ENCODE measurements at places on chromosomes 4 and X. TPM values are rescaled to one million over a fixed set of nuclear protein-coding genes. Genes with fewer than 3 reads are reported as not detected.
A peak's percentile ranks its signal among the peaks of the same experiment; 100 is the strongest.

- no peak for DNase-seq
Observed at GRCh38 chrX:134365904-134366303, 94.1 kb upstream of the HPRT1 start.

DNA sequence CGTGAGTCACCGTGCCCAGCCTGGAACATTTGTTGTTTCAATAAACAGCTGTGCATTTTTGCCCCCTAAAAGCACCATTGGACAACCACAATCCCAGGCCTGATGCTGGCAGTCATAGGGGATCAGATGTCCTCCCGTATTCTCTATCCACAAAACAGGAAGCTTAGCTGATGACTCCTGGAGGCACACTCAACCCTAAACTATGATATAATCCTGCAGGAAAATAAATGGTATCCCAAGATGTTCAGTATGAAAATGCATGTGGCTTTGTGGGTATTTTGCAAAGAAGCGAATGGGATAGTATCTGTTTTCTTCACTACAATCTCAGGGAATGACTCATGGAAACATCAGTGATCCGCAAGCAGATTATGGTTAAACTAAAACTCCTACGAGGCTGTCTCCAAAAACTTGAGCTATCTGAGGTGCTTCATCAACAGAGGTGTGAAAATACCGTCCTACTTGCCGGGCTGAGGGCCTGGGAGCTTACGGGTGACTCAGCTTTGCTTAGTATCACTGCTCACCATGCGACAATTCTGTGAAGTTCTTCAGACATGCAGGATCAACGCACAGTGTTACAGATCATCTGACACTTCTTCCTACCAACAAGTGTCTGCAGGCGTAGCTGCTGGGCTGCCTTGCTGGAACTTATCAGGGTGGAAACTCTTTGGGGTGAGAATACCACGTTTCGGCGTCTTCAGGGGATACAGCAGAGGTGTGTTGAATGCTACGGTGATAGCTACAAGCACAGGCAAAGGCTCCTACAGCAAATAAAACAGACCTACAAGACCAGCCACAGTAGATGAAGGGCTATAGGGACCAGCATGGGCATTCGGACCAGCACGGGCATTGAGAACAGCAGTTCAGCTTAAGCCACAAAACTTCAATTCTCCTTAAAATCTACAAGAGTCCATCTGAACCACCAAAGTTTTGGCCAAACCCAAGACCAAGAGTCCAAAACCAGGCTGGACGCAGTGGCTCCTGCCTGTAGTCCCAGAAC is 148.5 kb downstream of the DHRSX start:
- DNase-seq: no peak

SLC26A1 gene
- total RNA-seq: 0.49 TPM

DNA sequence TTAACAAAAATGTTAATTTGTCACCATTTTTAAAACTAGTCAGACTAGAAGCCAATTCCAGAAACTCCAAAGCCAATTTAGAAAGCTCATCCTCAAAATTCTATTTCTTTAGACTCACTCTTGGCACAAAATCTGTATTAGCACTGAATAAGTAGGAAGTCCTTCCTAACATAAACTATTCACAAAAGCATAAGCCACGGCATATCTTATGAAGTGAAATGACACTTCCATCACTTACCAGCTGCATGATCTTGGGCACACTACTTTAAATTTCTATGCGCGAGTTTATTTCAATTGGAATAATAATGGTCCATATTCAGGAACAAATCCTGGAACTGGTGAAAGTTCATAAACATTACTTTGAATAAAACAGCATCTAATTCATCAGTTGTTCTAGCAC is 1544.0 kb downstream of the TECRL start:
- DNase-seq: no peak

CAPN6 gene
- total RNA-seq: not detected

TBX22 gene
- not detected for total RNA-seq

- no peak for DNase-seq
Observed at GRCh38 chr4:82691431-82691830, 107.2 kb downstream of the SCD5 start.

HMGB2 gene
- total RNA-seq: 292 TPM

DNA sequence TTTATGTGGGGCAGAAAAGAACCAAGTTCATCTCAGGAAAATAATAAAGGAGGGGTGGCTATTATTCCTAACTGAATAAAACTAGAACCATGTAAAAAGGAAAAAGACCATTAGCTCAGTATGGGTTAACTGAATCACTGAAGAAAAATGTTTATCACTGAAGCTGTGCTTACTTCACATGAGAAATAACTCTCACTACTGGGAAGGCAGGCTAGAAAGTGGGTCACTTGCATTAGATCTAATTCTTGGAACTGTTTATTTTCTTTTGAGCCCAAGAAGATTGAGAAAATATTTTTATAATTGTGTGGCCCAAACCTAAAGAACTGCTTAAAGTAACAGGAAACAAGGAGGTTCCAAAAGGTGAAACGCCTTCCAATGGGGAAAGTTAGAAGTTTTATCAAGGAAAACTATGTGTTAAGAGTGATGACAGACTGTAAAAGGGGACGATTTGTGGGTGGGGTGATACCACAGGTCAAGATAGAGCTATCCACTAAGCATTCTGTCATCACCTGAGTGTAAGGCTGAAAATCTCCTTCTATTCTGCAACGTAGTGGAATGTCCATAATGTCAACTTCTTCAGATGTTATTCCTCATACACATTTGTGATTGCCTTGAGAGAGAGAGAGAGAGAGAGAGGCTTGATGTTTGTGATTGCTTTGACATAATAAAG is 1083.5 kb downstream of the PCDH7 start:
- no peak for DNase-seq

RAB40A gene
- 0.15 TPM for total RNA-seq

DNA sequence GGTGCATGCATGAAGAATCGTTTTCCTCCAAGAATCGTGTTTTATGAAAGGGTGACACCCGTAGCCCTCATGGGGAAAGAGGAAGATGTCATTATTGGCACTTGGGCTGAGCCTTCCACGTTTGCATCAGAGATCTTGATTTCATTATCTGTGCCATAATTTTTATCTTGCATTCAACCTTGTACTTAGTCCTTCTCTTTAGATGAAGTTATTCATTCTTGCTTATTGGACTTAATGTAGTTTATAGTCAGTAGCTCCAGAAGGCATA is 66.8 kb downstream of the GAB1 start:
- DNase-seq: no peak

- peak; percentile 4 for DNase-seq
Observed at GRCh38 chr4:141771889-141772830, 135.8 kb downstream of the IL15 start.

GPC3 gene
- total RNA-seq: 0.24 TPM

GRCh38 chr4:128591482-128591881 is 218.0 kb upstream of the JADE1 start:
- DNase-seq: no peak

- no peak for DNase-seq
Observed at GRCh38 chr4:40333921-40334352, 1.2 kb upstream of the CHRNA9 start.

DNA sequence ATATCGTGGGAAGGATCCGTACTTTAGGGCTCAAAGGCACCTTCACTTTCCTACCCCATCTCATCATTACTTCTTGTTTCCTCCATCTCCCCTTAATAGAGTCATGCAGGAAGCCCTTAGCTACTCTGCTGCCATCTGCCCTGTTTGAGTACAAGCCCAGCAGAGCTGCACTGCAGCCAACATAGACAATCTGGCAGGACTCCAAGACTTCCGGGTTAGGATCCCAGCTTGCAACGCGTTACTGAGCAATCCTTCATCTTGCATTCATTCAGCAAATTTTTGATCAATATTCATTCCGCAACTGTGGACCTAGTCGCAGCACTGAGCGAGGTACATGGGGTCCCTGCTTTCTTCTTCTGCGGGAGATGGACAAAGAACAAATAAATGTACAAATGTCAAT is 344.9 kb downstream of the BCOR start:
- no peak for DNase-seq

NDST3 gene
- not detected for total RNA-seq

SSX1 gene
- not detected for total RNA-seq

DNA sequence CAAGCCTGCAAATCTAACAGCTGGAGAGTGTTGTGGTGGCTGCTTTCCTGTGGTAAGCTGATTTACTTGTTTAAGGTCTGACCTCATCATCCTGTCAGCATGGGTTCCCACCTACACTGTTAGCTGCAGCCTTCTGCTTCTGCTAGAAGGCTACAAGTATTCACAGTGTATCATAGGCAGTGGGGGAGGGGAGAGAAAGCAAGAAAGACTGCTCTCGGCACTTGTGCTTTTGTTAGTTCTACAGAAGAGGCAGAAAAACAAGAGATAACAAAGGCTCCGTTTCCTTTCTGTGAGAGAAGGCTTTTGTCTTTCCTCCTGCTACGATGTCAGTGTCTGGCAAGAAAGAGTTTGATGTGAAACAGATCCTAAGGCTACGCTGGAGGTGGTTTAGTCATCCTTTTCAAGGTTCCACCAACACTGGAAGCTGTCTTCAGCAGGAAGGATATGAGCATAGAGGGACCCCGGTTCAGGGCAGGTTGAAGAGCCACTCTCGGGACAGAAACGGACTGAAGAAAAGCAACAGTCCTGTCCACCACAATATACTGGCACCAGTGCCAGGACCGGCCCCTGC is at the start of gene KLHL4:
Gene KLHL4, plus strand, starts transcription at position 232 of the 571 bp plus-strand sequence. Its CDS starts 92 bp downstream, at position 324.
- DNase-seq: no peak

CTAG1A gene
- total RNA-seq: not detected

ODAPH gene
- total RNA-seq: 0.54 TPM

RBM46 gene
- not detected for total RNA-seq

LRP2BP gene
- 0.47 TPM for total RNA-seq

DNA sequence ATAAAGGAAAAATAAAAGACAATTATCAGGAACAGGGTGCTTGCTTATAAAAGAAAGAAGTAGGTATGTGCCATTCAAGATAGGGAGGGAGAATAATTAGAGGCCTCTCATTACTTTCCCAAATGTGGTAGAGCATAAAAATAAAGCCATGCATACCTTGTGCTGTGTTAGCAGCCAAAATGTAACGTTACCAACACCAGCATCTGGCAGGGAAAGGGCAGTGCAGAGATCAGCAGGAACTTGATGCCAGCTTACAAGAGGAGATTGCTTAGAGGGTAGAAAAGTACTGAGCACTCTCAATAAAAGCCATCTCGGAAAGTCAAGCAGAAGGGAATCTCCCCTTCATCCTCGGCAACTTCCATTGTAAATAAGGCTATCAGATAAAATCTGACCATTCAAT is 195.6 kb downstream of the RASL11B start:
- no peak for DNase-seq

DNA sequence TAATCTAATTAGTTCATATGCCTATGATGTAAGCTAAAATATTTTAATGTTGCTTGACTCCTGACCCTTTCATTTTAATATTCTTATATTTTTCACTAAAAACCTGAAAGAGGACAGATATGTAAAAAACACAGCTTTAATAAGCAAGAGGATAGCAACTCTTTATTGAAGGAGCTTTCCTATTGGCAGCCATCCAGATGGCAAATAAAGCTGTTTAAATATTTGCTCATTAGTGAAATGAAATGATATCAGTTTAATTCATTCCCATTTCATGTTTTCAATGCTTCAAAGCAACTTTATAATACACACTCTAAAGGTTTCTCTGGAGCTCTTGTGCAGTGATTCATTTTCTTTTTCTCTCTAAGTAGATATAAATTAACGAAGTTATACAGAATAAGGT is 473.4 kb downstream of the PCDH7 start:
- no peak for DNase-seq

DNA sequence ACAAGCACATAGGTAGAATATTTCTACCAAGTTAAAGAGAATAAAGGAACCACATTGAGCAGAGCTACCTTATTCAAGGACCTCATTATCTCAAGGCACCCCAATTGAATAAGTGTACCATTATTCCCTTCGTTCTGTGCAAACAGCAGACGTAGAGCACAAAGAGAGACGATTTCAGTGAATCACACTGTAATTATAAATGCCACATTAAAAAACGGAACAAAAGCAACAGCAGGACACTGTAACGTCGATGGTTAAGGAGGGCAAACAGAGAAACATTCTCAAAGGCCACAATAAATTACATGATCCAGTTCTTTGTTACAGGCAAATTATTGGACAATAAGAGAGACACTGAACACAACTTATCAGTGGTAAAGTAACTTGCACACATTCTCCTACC is 644.1 kb upstream of the TENM3 start:
- no peak for DNase-seq

SH3D19 gene
- total RNA-seq: not detected

- no peak for DNase-seq
Observed at GRCh38 chr4:121514443-121514842, 133.6 kb upstream of the QRFPR start.

Measured in activated T-helper 1 cell treated with anti-CD3 and anti-CD28 coated beads, Interleukin-12 subunit alpha, Interleukin-12 subunit beta, Interleukin-2, Interleukin-4 antibody, amounts not matched to agents 30 ng/mL and 10 ng/mL and 1 ng/mL, durations not matched to agents 14 hours and 24 hours and 36 hours (primary cell).